Ovary (tissue), 10 donors: ENCODE measurements at places on chromosomes 2 and 18. TPM values are rescaled to one million over a fixed set of nuclear protein-coding genes. Genes with fewer than 3 reads are reported as not detected.
A peak's percentile ranks its signal among the peaks of the same experiment; 100 is the strongest.

DNA sequence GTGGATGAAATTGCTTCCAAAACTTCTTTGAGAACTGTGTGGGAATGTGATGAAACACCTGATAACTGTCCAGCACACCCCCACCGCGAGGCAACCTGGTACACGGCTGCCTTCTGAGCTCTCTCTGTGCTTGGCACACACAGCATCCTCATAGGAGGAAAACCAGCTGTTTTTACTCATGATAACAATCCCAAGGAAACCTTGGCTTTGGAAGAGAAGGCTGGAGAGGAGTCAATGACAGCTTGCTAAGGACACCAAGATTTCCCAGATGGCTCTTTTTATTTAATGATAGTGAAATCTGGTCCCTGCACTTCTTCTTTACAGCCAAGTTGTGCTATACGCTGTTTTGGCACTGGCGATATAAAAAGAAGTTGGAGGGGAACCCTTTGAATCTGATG is 232.5 kb upstream of the FN1 start:
- DNase-seq: no peak

The PKP4 gene
- polyA plus RNA-seq: 51.5 TPM

The AKAIN1 gene
- polyA plus RNA-seq: not detected

DNA sequence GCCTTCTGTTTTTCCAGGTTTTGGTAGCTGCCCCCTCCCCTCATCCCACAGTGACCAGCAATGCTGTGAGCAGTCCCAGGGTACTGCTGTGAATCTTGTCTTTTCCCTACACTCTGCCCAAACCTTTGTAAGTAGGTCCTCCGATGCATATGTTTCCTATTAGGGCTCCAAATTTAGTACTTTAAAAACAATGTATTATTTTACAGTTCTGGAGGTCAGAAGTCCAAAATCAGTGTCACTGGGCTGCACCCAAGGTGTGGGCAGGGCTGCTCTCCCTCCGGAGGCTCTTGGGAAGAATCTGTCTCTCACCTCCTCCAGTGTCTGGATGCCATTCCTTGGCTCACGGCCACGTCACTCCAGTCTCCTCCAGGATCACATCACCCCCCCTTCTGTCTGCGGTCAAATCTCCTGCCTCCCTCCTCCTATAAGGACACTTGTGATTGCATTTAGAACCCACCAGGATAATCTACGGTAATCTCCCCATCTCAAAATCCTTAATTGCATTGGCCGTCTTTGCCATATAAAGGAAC is 208.5 kb downstream of the SH3BP4 start:
- DNase-seq: no peak

The ASB18 gene
- not detected for polyA plus RNA-seq

DNA sequence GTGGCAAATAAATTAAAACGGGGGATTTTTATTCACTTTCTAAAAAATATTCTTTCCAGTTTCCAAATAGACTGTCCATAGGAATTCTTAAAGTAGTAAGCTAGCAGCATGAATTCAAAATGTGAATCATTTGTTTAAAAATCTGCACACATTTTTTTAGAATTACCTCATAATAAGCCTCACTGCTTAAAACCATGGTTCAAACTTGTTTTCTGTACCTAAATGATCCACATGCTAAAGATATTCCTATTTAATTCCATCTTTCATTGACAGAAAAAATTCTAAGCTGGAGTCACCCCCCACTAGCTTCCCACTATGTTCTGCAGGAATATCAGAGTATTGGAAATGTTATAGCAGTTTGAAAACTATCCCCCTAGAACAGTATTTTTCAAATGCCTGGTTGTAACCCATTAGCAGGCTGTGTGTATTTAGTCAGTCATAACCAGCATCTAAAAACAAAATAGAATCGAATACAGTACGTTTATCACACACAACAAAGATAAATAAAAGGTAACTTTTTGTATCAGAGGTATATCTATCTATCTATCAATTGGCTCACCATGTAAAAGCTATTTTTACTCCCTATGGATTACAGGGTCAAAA is 11.2 kb upstream of the IKZF2 start:
- no peak for DNase-seq

DNA sequence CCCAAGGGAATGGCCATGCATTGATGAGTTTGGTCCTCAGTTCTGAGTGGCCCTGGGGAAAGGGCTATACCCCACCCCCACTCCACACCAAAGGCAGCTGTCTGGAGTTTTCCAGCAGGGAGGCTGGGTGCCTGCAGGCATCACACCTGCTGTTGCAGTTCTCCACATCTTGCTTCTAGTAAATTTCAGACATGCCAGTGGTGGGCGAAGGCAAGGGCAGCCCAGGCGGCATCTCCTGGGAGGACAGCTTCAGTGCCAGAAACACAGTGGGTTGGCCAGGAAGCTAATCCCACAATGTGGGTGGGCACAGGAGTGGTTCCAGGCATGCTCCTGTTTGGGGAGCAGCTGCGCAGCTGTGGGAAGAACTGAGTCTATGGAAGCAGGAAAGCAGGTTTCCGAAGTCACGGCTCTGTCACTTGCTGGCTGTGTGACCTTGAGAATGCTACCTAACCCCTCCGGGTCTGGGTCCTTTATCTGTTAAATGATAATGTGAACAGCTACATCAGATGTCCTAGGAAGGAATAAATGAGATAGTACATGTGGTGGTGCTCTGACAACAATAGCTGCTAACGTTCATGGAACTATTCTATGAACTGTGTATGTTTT is 84.6 kb upstream of the SPTBN1 start:
- no peak for DNase-seq

GRCh38 chr18:37270038-37270665 is 295.4 kb downstream of the CELF4 start:
- DNase-seq: peak; percentile 58

- DNase-seq: no peak
Measured at GRCh38 chr2:225309516-225309915, 90.0 kb upstream of the NYAP2 start.

The PLCL1 gene
- 10.5 TPM for polyA plus RNA-seq

DNA sequence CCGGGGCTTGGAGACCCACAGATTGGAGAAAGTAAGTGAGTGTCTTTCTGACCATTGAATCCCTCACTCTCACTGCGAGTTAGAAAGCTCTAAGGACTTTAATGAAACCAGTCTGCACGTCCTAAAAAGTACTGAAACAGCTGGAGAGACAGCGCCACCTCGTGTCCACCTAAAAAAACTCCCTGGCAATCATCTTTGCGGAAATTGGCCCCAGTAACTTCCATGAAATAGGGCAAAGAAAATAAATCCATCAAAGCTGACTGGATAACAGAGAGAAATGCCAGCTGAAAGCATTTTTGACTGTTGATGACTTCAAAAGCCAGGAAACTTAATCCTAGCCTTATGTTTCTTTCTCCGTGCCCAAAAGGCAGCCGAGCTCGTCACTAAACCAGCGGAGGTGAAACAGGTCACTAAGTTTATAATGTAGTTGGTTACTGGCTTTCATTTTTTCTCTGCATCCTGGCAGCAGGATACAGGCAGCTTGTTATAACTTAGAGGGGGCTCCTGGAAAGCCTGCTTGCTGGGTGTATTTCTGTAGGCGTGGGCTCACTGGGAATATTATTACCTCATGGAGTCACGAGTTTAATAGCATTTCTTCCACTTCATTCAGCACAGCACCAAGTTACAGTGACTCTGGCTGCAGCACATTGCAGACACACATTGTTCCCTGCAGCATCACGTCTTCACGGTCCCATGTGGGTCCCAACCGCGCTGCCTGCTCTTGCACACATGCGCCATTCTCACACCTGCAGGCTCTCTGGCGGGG is 266.5 kb downstream of the HRH4 start:
- peak; percentile 77 for DNase-seq

- no peak for DNase-seq
Measured at GRCh38 chr2:215949991-215950404, 63.4 kb downstream of the MREG start.

The NTSR2 gene
- polyA plus RNA-seq: 0.53 TPM

The RALB gene
- polyA plus RNA-seq: 92.7 TPM

The CYP27C1 gene
- polyA plus RNA-seq: 0.07 TPM

DNA sequence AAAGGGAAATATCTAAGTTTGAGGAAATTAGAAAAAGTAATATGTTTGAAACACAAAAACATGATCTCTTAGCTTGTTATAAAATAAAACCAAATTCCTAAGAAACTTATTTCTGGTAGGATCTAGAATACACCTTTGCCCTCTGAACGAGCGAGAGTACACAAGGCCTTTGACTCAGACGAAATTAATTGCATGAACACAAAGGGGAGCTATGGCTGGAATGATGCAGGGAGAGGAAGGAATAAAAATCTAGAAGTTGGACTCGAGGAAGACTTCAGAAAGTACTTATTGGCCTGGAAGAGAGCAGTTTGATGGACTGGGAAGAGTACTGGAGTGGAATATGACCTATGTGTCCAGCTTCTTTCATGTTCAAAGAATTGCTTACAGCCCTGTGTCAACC is 927 bp upstream of the CRYGD start:
- DNase-seq: no peak

DNA sequence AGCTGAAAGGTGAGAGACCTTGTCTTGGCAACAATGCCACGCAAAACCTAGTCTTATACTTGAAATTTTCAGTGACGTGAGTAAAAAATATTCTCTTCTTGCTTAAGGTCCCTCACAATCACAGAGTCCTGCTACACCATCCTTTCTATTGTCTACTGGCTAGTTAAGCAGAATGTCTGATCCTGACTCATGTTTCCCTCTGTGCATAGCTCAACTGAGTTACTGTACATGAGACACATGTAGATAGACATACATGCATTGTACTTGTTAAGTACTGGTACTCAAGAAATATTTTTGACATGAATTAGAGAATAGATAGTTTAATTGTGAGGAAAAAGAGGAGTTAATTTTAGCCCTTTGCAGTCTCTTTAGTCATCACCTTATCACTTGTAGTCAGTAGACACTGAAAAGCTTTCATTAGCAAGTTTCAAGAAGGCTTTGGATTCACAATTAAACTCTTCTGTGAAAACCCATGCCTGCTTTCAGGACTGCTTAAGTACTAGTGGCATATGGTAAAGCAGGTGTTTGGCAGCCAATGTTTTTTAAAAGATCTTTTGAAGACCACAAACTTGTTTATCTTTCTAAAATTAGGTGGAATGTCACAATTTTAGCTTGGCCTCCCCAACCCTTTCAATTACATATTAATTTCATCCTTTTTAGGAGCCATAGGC is 158.7 kb upstream of the CCDC150 start:
- no peak for DNase-seq

The AQP12A gene
- polyA plus RNA-seq: not detected

- DNase-seq: no peak
Measured at GRCh38 chr18:5466256-5466655, 77.5 kb downstream of the EPB41L3 start.

DNA sequence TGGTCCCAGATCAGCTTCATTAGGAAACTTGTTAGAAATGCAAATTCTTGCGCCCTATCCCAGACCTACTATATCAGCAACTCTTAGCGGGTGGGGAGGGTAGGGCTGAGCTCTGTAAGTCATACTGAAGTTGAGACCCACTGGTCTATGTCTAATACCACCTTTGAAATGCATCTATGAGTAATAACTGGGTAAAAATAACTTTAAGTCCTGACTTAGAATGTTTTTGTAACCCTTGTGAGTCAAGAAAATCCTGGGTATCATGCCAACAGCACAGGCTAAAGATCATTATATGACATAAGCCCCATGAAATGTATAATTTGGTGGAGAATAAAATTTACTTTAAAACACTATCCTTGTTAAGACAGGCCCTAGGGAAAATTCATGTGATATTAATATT is 41.4 kb downstream of the PRKD3 start:
- DNase-seq: no peak

DNA sequence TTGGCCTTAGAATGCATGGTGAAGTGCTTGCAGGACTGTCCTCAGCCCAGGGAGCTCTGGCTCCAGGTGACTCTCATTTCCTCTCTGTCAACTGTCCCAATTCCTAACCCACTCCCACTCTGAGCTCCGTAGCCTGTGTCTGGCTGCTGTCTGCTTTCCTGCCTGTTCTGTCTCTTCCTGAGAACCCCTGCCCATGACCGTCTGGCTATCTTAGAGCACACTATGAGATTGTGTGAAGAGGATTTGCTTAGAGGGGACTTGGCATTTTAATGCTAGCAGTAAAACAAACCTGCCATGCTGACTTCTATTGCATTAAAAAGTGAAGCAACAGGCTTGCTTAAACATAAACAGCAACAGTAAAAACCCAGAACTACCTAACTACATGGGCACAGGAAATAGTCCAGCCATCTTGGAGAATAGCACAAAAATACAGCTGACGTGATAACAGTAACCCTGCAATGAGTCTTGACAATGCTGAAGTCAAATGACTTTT is 234.7 kb downstream of the PRKCE start:
- DNase-seq: no peak

GRCh38 chr2:6665093-6666045 is 200.3 kb downstream of the CMPK2 start:
- DNase-seq: no peak

- DNase-seq: no peak
Measured at GRCh38 chr2:208031608-208032019, 6.3 kb upstream of the PLEKHM3 start.
